ENCODE measurements at places on chromosomes 7 and 10. TPM values are rescaled to one million over a fixed set of nuclear protein-coding genes. Genes with fewer than 3 reads are reported as not detected.

The SLC37A3 gene
- total RNA-seq = 58.7 TPM

The TRIP6 gene
- 135 TPM for total RNA-seq

The LBX1 gene
- not detected for total RNA-seq

The NKX1-2 gene
- not detected for total RNA-seq

The HYCC1 gene
- 85.2 TPM for total RNA-seq

The C10orf67 gene
- not detected for total RNA-seq

The BTBD16 gene
- total RNA-seq = not detected

The PTF1A gene
- not detected for total RNA-seq

The SYT15 gene
- 0.26 TPM for total RNA-seq

The MRPS33 gene
- 41.2 TPM for total RNA-seq

The PNLIPRP2 gene
- not detected for total RNA-seq

The CHCHD1 gene
- 18.0 TPM for total RNA-seq

The MYO3A gene
- total RNA-seq = not detected

The IRF5 gene
- total RNA-seq = 0.22 TPM

The LSM5 gene
- 36.2 TPM for total RNA-seq

The WDR86 gene
- total RNA-seq = 9.0 TPM

The FGFBP3 gene
- total RNA-seq = 0.32 TPM

The COL13A1 gene
- total RNA-seq = not detected

The PKD2L1 gene
- total RNA-seq = not detected

The MBL2 gene
- not detected for total RNA-seq

The AOC1 gene
- total RNA-seq = not detected

The NPY gene
- not detected for total RNA-seq

The NPC1L1 gene
- total RNA-seq = under 0.01 TPM

The GPR26 gene
- total RNA-seq = not detected

The SDHAF3 gene
- total RNA-seq = 8.2 TPM

The NOLC1 gene
- 23.9 TPM for total RNA-seq

The CFAP43 gene
- 1.2 TPM for total RNA-seq

The GRID2IP gene
- total RNA-seq = 0.11 TPM

The TEX47 gene
- total RNA-seq = not detected

The MRLN gene
- not detected for total RNA-seq

The RARRES2 gene
- 0.32 TPM for total RNA-seq

The CDHR1 gene
- 0.11 TPM for total RNA-seq

The CALCR gene
- total RNA-seq = not detected

The ATP6V0A4 gene
- not detected for total RNA-seq

The AS3MT gene
- 12.2 TPM for total RNA-seq

The TRIM50 gene
- total RNA-seq = not detected

The ZNF107 gene
- total RNA-seq = 4.8 TPM

The TRIM73 gene
- total RNA-seq = 1.7 TPM

The CCDC3 gene
- total RNA-seq = 2.2 TPM

The UCMA gene
- not detected for total RNA-seq

The TAS2R5 gene
- 2.6 TPM for total RNA-seq

The HMX3 gene
- 0.11 TPM for total RNA-seq

The MLXIPL gene
- not detected for total RNA-seq

The FFAR4 gene
- total RNA-seq = not detected

The OR6V1 gene
- not detected for total RNA-seq

The PAPOLB gene
- total RNA-seq = 0.39 TPM

The C10orf90 gene
- total RNA-seq = 3.9 TPM

The TMEM236 gene
- 0.22 TPM for total RNA-seq

Measured in articular chondrocyte of knee joint (primary cell).